Breast epithelium (tissue), 4 donors: ENCODE measurements at places on chromosomes 6 and 20.

DNA sequence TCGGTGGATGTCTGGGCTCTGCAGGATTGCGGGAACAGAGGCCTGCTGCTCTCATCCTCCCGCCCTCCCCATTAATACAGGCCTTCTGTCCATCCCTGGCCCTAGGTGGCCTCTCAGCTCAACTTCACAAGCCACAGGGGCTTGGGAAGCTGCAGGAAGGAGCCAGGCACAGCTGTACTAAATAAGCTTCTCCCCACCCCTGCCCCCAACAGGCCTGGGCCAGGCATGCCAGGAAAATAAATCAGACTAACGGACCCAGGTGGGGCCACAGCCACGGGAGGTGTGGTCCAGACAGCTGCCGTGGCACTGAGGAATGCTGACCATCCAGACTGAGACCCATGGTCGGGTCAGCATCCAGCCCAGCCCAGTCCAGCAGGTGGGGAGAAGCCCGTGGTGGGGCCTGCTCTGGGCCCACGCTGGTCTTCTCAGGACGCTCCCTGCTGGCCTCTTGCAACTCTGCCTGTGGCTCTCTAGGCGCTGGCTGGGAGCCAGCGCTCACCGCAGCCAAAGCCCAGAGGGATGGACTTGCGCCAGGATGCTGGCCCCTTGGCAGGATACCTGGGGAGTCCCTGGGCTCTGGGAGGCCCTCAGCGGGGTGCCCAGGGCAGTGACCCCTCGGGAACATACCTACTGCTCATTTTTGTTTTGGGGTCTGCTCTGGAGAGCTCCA lies 8.6 kb upstream of the YTHDF1 start:
- DNase-seq: no peak

DNA sequence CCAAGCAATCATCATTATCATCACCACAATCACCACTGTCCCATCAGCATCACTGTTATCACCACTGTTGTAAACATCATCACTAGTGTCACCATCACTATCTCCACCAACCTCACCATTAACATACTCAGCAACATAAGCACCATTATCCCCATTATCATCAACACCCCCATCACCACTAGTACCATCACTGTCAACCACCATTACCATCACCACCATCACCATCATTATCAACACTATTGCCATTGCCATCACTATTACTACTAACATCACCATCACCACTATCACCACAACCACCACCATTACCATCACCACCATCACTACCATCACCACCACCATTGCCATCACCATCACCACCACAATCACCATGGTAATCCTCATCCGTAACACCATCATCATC lies 19.5 kb downstream of the CST4 start:
- no peak for DNase-seq

GRCh38 chr20:44460795-44461141 lies 14.9 kb upstream of the TTPAL start:
- no peak for DNase-seq

DNA sequence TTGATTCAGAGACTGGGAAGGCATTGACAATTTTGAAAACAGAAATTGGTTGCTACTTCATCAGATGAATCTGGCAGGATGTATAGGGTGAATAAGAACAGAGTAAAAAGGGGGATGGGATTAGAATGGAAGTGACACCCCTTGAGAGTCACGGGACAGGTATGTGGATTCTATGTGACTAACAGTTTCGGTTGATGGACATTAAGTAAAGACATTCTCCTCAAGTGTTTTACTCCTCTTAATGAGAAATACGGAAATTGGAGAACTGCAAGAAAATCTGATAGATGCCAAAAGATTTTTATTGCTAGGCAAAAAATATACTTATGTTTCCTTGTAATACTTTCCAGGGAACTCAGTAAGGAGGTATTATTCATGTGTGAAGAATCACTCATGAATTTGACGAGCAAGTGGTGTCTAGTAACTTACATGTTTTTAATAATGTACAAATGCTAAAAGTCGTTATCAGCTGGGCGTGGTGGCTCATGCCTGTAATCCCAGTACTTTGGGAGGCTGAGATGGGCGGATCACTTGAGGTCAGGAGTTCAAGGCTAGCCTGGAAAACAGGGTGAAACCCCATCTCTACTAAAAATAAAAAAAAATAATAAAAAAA lies 135.8 kb downstream of the KIF16B start:
- no peak for DNase-seq

- no peak for DNase-seq
These were observed 148.8 kb downstream of the ARID1B start for GRCh38 chr6:156925718-156926607.

DNA sequence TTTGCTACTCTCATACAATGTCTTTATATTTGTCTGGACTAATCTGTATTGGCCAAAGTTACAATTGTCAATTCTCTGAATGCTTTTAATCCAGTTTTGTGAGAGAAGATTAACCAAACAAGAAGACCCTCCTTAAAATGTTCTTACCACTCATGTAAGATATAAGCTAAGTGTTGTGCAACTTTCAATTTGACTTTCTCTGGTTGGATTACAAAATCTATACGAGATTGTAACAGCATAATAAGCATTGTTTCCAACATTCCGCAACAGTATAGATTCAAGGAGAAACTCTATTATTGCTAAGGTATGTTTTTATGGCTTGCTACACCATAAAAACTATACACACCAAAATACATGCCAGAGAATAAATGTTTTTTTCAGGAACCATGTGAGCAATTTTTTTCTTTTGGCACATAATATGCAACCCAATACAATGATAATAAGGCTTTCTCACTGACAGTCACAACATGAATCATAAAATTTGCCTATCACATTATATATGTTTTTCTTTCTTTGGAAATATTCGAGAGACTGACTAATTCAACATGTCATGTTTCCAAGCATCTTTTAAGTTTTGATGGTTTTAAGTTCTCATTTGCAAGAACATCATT lies 12.2 kb upstream of the TRPC4AP start:
- DNase-seq: no peak

GRCh38 chr6:23316931-23317330 lies 747.6 kb downstream of the HDGFL1 start:
- no peak for DNase-seq

DNA sequence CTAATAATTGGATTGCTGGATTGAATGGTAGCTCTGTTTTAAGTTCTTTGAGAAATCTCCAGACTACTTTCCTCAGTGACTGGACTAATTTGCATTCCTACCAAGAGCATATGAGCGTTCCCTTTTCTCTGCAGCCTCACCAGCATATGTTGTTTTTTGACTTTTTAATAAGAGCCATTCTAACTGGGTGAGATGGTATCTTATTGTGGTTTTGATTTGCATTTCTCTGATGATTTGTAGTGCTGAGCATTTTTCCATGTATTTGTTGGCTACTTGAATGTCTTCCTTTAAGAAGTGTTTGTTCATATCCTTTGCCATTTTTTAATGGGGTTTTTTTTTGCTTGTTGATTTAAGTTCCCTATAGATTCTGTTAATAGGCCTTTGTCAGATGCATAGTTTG lies 94.7 kb upstream of the AHI1 start:
- no peak for DNase-seq

DNA sequence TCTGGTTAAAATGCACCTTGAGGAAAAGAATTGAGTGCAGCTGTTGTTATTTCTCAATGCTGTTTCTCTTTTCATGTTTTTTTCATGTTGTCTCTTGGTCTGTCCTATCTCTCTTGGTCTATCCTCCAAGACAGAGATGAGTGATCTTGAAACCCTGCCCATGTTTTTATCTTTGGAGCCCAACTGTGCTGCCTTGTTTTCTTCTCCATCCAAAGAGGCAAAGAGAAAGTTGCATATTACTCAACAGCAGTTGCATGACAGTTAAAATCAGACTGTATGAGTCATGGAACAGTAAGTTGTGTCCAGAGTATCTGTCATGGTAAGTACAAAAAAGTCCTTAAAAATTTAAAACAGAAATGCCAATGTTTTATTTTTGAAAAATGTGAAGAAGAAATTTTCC lies 26.2 kb downstream of the BCAS1 start:
- no peak for DNase-seq

- DNase-seq: no peak
These were observed 57.7 kb downstream of the PPP1R16B start for GRCh38 chr20:38863024-38863851.

DNA sequence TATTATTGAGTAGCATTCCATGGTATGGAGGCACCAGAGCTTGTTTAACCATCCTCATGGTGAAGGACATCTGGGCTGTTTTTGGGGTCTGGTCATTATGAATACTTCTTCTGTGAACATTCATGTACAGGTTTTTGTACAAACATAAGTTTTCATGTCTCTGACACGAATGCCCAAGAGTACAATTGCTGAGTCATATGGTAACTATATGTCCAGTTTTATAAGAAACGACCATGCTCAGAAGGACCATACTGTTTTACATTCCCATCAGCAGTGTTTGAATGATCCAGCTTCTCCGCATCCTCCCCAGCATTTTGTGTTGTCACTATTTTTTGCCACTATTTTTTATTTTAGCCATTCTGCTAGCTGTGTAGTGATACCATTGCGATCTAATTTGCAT lies 188.6 kb downstream of the KHDC1L start:
- no peak for DNase-seq

- DNase-seq: no peak
These were observed 18.9 kb upstream of the TRAM2 start for GRCh38 chr6:52595796-52596130.
